ENCODE measurements at places on chromosomes 1 and 21. TPM values are rescaled to one million over a fixed set of nuclear protein-coding genes. Genes with fewer than 3 reads are reported as not detected.

DNA sequence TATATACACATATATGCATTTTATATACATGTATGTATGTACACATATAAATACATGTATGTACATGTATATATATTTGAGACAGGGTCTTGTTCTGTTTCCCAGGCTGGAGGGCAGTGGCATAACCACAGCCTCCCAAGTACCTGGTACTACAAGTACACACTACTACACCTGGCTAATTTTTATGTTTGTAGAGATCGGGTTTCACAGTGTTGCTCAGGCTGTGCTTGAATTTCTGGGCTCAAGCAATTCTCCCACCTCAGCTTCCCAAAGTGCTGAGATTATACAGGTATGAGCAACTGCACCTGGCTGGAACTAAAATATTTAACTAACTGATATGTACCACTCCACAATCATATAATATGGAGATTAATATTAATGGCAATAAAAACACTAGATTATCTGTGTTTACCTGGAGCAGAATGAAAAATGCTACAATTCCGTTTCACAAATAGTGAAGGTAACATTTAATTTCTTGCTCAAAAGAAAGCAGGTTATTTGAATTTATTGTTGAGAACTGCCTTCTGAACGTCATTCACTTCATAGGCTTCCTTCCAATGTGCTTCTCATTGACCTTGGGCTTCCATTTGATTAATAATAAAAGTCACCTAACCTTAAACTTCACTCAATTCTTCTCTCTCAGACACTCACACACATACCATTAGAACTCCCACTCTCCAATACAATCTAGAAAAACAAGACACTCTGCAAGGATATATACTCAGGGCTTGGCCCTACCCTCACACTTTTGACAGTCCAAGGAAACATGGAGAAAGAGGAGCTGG, 57.0 kb downstream of the PTGER3 start:
- peaks cover 11% of the 10 kb centered on the region for H3K27me3 ChIP-seq
- no peaks in the 10 kb centered on the region for H3K4me1 ChIP-seq
- H3K27ac ChIP-seq = no peak overlapping the region

DNA sequence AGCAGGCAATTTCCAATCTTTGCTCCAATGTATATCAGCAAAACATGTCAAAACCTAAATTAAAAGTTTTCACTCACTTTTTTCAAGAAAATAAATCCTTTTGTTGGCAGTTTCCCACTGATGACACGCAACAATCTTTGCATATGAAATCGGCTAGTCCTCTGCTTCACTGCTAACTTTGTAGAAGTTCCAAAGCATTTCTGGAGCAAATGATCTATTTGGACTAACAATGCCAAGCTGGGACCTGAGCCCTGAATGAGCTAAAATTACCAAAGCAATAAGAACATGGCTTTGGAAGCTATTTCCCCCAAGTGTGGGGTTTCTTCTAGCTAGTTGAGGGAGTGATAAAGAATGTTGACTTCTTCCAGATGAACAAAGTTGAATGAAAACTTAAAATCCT, 5.1 kb downstream of the BEND5 start:
- H3K4me1 ChIP-seq = peaks cover 21% of the 10 kb centered on the region
- no peak for DNase-seq
- peaks cover 10% of the 10 kb centered on the region for H3K36me3 ChIP-seq
- no peaks in the 10 kb centered on the region for H3K27me3 ChIP-seq

- H3K4me1 ChIP-seq = peaks cover 14% of the 10 kb centered on the region
- peaks cover 33% of the 10 kb centered on the region for H3K27me3 ChIP-seq
- H3K4me3 ChIP-seq = peak overlapping the region; percentile 2
- H3K36me3 ChIP-seq = no peaks in the 10 kb centered on the region
- no peak overlapping the region for H3K27ac ChIP-seq
- DNase-seq = no peak
Measured at GRCh38 chr21:34612557-34612956, 2.4 kb downstream of the RCAN1 start.

GRCh38 chr21:27365394-27365793, 398.5 kb upstream of the ADAMTS5 start:
- H3K27me3 ChIP-seq = no peaks in the 10 kb centered on the region
- H3K27ac ChIP-seq = no peak overlapping the region
- H3K36me3 ChIP-seq = no peaks in the 10 kb centered on the region

DNA sequence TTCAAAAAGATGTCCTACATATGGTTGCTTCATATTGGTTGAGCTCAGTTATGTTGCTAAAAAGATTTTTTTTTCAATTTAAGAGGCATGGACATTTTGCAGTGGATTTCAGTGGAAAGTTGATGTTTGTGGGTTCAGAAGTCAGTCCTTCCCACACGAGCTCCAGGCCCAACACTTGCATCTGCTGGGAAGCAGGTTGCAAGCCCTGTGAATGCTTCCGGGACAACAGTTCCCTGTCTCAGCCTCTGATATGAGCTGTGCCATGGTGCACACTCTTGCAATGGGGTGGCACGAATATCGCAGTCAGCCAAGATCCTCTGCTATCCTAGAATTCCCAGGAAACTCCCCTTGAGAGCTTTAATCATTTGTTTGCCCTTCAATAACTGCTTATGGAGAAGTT, 30.3 kb upstream of the ABCG1 start:
- H3K36me3 ChIP-seq = peaks cover 4% of the 10 kb centered on the region
- H3K4me1 ChIP-seq = peaks cover 5% of the 10 kb centered on the region
- no peak overlapping the region for H3K27ac ChIP-seq
- no peak for DNase-seq
- no peaks in the 10 kb centered on the region for H3K27me3 ChIP-seq

- H3K27ac ChIP-seq = no peak overlapping the region
- H3K27me3 ChIP-seq = no peaks in the 10 kb centered on the region
- no peak for DNase-seq
Measured at GRCh38 chr1:56973923-56974742, 8.3 kb upstream of the C8B start.

DNA sequence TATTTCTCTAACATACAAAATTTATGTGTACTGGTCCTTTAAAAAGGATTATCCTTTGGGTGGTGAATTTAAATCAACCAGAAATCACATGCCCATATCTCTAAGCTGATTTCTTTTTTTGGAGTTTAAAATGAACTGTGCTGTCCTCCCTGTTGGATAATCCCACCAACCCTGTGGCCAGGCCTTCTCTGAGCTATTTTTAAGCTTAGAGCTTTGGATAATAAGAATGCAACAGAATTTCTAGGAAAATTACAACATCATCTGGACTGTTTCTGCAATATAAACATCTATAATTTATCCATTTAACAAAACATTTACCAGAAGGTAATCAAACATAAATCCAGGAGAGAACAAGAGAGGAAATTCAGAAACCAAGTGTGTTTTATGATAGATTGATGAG, 88.3 kb downstream of the LRRC40 start:
- no peak overlapping the region for H3K4me3 ChIP-seq
- no peak overlapping the region for H3K27ac ChIP-seq
- no peaks in the 10 kb centered on the region for H3K27me3 ChIP-seq
- peaks cover 7% of the 10 kb centered on the region for H3K4me1 ChIP-seq
- no peaks in the 10 kb centered on the region for H3K36me3 ChIP-seq
- DNase-seq = no peak

DNA sequence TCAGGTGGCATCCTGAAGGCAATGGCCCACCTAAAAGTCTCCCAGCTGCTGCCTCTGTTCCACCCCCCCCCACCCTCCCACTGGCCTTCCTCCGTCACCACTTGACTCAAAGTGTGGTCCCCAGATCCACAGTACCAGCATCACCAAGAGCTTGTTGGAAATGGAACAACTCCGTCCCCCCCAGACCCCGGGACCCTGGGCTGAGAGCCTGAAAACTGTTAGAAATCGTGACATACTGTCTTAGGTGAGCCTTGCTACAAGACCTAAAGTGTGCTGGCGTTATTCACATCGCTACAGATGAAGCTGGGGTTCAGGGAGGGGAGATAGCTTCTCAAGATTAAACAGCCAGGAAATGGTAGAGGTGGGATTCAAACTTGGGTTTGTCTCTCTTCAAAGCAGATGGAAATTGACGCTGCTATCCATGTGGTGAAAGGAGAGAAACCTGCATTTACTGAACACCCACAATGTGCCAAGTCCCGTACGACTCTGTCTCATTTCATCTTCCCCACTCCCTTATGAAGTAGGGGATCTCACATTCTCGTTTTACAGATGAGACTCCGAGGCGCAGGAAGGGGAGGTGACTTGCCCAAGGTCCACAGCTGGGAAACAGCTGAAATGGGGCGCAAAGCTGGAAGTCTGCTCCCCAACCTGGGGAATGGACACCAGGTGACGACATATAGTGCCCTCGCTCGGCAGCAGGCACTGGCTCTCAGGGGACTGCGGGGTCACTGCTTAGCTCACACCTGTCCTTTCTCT, 52.8 kb upstream of the IFFO2 start:
- H3K27me3 ChIP-seq = peaks cover 4% of the 10 kb centered on the region
- no peak for DNase-seq
- H3K4me3 ChIP-seq = no peak overlapping the region
- no peaks in the 10 kb centered on the region for H3K36me3 ChIP-seq

DNA sequence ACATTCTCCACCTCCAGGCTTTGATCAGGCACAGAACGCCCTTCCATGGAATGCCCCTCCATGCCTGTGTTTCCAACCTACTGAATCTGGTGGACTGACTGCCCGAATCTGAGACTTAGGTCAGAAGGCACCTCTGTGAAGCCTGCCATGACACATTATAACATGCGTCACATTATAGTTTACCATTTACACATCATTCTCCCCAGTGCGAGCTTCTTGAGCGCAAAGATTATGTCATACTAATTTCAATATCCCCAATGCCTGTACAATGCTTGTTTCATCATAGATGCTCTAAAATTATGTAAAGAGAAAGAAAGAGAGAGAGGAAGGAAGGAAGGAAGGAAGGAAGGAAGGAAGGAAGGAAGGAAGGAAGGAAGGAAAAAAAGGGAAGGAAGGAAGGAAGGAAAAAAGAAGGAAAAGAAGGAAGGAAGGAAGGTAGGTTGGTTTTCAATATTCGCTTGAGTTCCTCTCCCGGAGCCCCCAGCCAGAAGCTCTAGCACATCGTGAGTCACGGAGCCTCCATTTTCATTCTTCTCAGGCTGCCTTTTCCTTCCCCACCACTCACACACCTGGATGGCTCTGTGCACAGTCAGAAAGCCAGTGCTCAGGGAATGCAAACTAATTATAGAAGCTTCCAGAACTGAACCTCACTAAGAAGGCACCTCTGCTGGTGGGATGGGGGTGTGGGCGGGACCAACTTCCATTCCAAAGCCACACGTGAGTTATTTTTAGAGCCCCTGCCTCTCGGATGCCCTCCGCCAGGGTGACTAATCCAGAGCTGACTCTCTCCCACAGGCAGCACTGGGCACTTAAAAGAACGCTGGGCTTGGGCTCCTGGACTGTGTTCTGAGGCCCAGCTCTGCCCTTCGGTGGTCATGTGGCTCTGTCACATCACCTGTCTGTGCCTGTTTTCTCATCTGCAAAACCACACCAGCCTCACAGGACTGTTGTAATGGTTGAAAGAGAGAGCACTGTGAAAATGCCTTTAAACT, 27.4 kb downstream of the LAMB3 start:
- no peak overlapping the region for H3K4me3 ChIP-seq
- H3K36me3 ChIP-seq = no peaks in the 10 kb centered on the region
- no peak for DNase-seq
- peaks cover 17% of the 10 kb centered on the region for H3K27me3 ChIP-seq

DNA sequence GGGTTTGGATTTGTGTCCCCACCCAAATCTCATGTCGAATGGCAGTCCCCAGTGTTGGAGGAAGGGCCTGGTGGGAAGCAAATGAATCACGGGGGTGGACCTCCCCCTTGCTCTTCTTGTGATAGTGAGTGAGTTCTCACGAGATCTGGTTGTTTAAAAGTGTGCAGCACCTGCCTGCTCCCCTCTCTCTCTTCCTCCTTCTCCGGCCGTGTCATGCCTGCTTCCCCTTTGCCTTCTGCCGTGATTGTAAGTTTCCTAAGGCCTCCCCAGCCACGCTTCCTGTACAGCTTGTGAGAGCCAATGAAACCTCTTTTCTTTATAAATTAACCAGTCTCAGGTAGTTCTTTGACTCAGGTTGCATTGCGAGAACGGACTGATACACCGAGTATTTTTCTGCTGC, 15.9 kb downstream of the CLDN14 start:
- no peaks in the 10 kb centered on the region for H3K36me3 ChIP-seq
- no peak overlapping the region for H3K27ac ChIP-seq
- H3K4me1 ChIP-seq = no peaks in the 10 kb centered on the region

DNA sequence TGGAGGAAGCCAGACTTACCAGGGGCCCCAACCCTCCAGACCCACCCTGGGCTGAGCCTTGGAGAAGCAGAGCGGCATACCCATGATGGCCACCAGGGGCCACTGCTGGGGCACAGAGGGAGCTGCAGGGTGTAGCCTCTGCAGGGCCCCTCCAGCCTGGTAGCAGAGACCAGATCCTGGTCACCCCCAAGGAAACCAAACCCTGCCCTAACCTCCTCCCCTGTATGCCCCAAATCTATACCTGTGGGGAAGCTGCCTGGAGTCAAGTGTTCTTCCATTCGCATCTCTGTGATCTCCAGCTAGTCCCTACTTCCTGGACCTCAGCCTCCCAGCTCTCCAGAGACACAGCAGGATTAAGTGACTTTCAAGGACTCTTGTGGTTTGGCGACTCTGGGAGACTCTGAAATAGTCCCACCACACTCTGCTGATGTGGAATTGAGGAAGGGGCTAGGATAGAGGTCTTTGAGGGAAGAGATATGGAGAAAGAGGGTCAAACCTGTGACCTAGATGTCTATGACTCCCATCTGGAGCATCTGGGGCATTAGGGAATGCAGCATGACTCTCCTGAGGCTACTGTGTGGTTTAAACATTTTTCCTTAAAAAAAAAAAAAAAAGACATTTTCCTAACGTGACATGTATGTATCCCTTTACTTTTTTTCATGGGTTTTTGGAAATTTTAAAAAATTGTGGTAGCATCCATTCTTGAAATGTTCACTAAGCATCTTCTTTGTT, 119.2 kb upstream of the IPO9 start:
- H3K27ac ChIP-seq = no peak overlapping the region
- H3K4me3 ChIP-seq = no peak overlapping the region
- H3K4me1 ChIP-seq = peaks cover 29% of the 10 kb centered on the region
- no peaks in the 10 kb centered on the region for H3K27me3 ChIP-seq
- peak; percentile 76 for DNase-seq

GRCh38 chr1:76335882-76336281, 261.3 kb downstream of the ST6GALNAC3 start:
- H3K27ac ChIP-seq = no peak overlapping the region
- H3K4me3 ChIP-seq = no peak overlapping the region
- H3K4me1 ChIP-seq = peaks cover 30% of the 10 kb centered on the region

- no peak overlapping the region for H3K4me3 ChIP-seq
- H3K27me3 ChIP-seq = no peaks in the 10 kb centered on the region
- H3K4me1 ChIP-seq = no peaks in the 10 kb centered on the region
- peaks cover 3% of the 10 kb centered on the region for H3K36me3 ChIP-seq
- H3K27ac ChIP-seq = no peak overlapping the region
Measured at GRCh38 chr1:49293016-49293415, 516.3 kb upstream of the BEND5 start.

GRCh38 chr1:21334214-21335087, 44.2 kb upstream of the ECE1 start:
- no peaks in the 10 kb centered on the region for H3K36me3 ChIP-seq
- peak overlapping the region; percentile 91 for H3K27ac ChIP-seq
- H3K4me3 ChIP-seq = peak overlapping the region; percentile 32
- H3K4me1 ChIP-seq = peaks cover 41% of the 10 kb centered on the region
- H3K27me3 ChIP-seq = peaks cover 4% of the 10 kb centered on the region

- peaks cover 2% of the 10 kb centered on the region for H3K4me1 ChIP-seq
- no peak overlapping the region for H3K27ac ChIP-seq
- peaks cover 27% of the 10 kb centered on the region for H3K27me3 ChIP-seq
- H3K36me3 ChIP-seq = no peaks in the 10 kb centered on the region
- DNase-seq = no peak
Measured at GRCh38 chr1:37415611-37416244, 58.7 kb upstream of the ZC3H12A start.

The RAB3B gene
- total RNA-seq = 2.4 TPM

The MYBPH gene
- total RNA-seq = not detected

The CYP4A22 gene
- total RNA-seq = not detected

The AMY1C gene
- not detected for total RNA-seq

The AGBL4 gene
- 0.68 TPM for total RNA-seq

The PLPPR5 gene
- 0.11 TPM for total RNA-seq
